ENCODE measurements at places on chromosomes 13 and 19.

DNA sequence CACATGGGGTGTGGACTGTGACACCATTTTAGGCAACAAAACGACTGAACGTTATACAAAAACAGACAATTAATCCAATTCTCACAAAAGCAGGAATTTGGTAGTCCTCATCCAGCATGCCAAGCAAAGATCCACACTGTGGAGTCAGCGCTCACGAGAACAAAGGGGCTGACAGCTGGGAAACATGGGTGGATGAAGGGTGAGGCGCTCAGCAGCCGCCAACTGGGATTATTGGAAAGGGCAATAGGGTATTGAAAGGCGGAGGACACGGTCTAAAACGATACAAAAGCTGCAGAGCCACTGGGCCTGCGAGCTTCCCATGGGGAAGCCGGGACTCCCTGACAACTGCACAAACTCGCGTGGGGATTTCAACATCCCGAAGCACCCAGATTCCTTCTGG is 4.7 kb upstream of the ZNF813 start:
- DNase-seq, result no peak

- no peak for DNase-seq
These were observed 53.2 kb upstream of the RFC3 start for GRCh38 chr13:33764716-33765115.

DNA sequence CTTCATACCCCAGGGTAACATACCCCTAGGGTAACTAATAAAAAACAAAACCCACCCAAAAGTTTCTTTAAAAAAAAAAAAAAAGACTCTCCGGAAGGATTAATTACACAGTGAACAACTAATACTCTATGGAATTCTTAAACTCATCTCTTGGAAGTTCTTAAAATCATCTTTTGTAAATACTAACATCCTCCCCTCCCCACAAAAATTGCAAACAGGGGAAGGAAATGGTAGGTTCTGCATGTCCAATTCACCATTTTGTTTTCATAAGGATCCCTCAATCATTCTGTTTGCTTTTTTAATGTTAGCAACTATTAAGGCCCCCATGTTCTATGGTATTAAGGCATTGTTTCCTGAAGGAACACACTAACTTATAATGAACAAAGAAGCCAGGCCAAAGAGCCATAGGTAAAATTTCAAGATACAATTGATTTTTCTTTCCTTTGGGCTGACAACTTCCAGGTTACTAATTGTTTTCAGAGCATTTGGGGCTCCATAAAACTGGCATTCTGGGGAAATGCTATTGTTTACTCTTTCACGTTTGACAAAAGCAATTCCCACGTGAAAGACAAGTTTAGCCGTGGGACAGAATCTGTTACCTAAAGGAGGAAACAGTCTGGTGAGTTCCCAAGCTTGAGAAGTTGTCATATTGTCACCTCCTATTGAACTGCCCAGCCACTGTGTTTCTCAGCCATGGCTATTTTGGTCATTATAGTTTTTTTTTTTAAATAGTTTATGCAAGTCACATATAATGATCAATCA is 107.0 kb downstream of the FLT1 start:
- DNase-seq, result no peak

DNA sequence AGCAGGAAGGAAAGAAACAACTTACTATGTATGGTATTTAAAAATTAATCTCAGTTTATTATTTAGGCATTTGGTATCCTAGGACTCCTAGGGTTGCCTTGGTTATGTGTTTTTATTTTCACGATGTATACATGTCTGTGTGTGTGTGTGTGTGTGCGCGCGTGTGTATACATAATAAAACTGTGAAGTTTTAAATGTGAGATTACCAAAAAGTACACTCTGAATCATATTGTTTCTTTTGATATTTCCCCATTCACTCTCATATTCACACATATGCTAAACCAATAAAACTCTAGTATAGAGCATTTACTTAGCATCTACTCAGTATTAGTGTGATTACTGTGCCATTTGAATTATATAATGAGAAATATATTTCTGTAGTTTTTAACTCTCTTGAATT is 30.8 kb upstream of the NDFIP2 start:
- no peak for DNase-seq

- no peak for DNase-seq
These were observed 139.2 kb downstream of the ZAR1L start for GRCh38 chr13:32175943-32176342.

DNA sequence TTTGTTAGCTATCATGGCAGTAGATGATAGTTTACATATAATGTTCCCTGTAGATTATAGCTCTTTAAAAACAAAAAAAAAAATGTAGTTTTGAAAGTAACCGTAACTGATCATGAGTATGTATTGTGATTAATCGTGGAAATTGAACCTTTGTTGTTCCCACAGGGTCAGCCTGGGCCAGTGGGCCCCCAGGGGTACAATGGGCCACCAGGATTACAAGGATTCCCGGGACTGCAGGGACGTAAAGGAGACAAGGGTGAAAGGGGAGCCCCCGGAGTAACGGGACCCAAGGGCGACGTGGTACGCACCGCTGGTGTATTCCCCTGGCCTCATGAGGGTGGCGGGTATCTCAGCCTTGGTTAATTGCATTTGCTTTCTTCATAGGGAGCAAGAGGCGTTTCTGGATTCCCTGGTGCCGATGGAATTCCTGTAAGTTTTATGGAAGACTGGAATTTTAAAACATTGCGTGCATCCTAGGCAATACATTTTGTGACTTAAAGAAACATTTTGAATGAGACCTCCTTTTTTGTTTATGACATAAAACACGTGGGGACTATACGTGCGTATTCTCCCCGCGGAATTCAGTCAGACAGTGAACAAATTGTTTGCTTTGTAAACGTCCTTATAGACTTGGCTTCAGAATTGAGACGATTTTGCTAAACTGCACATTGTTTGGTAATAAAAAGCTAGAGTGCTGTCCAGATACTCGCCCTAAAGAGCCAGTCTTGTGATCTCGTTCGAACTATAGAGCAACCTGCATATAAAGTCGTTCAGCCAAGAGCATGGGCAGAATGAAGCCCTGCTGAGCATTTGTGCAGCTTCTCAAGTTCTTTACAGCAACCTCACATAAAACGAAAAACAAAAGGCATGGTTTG is 117.7 kb downstream of the COL4A2 start:
- no peak for DNase-seq

DNA sequence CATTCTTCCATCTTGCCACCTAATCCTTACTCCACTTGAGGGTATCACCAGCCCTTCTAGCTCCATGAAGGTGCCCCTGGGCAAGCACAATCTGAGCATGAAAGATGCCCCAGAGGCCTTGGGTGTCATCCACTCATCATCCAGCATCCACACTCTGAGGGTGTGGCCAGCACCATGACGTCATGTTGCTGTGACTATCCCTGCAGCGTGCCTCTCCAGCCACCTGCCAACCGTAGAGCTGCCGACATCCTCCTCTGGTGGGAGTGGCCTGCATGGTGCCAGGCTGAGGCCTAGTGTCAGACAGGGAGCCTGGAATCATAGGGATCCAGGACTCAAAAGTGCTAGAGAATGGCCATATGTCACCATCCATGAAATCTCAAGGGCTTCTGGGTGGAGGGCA is 3.1 kb upstream of the KLK3 start:
- DNase-seq, result no peak

- DNase-seq, result no peak
These were observed 873.9 kb downstream of the SLITRK1 start for GRCh38 chr13:83008212-83008929.

GRCh38 chr13:44373601-44374347 is at the start of gene SERP2:
Gene SERP2, plus strand, starts transcription at chr13:44373824. Its CDS starts 202 bp downstream, at chr13:44374026.
- no peak for DNase-seq

GRCh38 chr13:94217370-94217769 is 262.1 kb downstream of the DCT start:
- no peak for DNase-seq

DNA sequence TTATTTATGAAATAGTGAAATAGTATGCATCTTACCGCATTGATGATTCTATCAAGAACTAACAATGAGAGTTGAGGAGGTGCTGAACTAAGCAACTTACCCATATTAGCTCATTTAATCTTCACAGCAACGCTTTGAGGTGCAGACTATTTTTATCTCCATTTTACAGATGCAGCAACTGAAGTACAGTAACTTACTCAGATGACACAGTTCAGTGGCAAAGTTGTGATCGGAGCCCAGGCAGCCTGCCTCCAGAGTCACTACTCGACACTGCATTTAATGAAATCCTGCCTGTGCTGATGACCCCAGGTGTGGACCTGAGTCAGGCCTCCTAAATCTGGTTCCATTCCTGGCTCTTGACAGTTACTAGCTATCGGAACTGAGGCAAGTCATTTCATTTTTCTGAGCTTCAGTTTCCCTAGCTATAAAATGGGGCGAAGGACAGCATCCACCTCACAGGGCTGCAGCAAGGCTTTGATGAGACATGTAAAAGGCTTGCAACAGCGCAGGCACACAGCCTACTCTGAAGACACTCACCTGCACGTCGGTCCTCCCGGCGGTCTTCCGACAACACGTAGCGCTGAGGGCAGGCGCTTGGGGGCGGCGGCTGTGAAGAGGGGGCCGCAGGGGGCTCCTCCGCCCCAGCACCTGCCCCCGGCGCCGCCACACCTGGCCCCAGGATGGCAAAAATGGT is 1.5 kb downstream of the MYPOP start:
- no peak for DNase-seq

- no peak for DNase-seq
These were observed 50.7 kb downstream of the ZNF723 start for GRCh38 chr19:22882797-22883196.

- no peak for DNase-seq
These were observed 69.9 kb upstream of the RAP2A start for GRCh38 chr13:97364031-97364430.

DNA sequence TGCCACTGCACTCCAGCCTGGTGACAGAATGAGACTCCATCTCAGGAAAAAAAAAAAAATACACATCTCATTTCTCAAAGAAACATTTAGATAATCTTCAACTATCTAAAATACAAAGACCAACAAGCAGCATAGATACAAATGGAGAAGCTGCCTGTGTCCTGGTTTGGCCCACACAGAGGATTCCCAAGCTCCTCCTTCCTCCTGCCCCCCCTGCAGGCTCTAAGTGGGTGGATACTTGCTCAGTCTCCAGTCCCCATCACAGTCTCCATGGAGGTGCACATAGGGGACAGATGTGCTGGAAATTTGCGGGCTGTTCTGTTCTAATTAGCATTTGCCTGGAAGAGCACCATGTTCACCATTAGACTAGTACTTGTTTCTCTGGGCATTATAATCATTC is 59.9 kb downstream of the ABCC4 start:
- no peak for DNase-seq

DNA sequence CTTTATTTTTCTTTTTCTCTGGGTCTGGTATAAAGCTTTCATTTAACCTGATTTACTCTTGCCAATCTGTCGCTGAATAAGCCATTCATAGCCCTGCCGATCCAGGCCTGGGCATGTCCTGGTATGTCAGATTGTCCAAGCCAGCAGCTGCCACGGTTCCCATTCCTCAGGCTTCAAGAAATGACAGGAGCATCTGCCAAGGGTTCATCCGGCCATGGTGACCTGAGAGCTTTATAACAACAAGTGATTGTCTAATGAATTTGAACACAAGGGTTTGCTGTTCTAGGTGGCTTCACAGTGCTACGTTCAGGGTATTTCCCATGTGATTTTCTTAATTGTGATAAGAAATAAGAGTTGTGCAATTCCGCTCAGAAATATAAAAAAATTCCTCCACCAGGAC is 20.0 kb downstream of the PNMA8A start:
- no peak for DNase-seq

DNA sequence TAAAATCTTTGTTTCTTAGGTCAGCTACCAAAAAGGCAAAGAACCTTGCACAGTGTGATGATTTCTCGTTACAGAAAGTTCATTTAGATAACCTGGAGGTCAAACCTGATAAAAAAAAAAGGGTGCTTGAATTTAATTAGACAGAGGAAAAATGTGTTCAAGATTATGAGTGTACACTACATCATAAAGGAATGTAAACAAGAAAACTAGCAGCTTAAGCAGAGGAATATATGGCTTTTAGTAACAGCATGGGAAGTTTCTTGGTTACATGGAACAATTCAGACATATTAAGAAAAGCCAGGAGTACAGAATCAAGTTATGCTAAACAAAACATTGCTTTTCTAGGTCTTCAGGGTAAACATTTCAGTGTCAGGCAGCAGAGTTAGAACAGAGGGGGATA is 32.9 kb downstream of the ING1 start:
- no peak for DNase-seq

DNA sequence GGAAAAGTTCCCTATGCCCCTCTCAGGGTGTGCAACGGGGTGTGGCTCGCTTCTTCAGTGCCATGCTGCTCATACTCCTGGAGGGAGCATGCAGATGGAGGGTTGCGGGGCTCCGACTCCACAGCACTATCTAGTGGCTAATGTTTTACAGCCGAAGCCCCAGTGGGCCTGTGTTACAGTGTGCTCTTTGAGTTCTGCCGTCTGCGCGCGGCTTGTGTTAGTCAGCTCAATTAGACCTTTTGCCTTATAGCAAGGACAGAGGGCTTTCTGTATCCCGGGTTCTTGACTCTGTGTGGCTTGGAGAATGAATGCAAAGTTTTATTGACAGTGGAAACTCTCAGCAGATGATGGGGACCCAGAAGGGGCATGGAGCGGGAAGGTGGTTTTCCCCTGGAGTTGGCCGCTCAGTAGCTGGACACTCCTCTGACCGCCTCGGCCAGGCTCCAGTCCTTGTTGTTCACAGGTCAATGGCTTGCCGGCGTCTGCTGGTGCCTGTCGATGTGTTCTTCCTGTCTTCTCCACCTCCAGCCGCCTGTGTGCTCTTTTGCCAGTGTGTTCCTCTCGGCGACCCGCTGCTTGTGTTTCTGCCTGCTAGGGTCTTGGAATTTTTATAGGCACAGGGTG is 383.4 kb downstream of the LMO7 start:
- DNase-seq, result no peak

DNA sequence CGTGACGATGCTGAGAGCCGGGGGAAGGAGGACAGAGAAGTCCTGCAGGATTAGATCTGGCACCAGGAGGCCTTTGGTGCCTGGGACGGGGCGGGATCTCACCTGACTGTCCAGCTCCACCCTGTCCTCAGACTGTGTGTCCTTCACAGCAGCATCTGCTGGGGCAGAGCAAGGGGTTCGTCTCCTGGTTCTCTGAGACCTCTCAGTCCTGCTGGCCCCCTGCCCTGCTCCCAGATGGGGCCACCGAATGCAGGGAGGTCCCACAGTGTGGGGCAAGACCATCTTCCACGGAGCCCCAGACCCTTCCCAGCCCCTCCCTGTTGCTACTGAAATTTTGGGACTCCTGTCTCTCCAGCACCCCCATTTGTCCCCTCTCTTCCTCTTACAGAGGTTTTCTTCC is 4.5 kb downstream of the LILRB3 start:
- no peak for DNase-seq
